Stimulated activated CD8-positive, alpha-beta memory T cell treated with anti-CD3 and anti-CD28 coated beads, Interleukin-4, amount 100 ng/mL, for 1 hour (primary cell): ENCODE measurements at places on chromosomes 3 and 15.

DNA sequence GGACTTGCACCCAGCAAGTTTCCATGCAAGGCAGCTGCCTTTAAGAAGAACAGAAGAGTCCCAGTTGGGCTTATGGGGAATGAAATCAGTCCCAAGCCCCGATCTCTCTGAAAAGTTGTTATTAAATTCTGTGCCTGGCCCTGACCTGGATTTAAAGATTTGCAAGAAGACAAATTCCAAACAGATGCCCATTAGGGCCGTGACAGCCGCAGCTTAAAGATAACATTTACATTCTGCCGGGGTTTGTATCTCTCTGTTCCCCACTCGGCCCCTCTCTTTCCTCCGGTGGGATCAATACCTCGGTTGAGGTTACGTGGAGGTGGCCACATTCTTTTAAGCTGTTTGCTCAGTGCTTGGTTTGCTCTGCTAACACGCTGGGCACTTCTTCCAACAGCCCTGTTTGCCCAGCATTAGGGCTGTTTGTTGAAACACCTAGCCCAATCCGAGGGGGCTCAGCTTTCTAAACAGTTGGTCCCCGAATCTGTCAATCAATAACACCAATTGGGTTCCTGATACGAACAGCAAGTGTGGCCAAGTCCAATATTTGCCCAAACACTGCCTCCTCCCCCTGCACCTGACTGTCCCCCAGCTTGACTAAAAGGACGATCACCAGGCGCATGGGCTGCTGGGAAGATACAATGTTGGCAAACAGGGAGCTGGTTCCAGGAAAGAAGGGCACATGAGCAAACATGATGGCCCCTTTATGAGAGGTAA is 108.6 kb downstream of the RPLP1 start:
- DNase-seq, result no peak

- no peak for DNase-seq
Observed at GRCh38 chr15:90889313-90889730, 5.0 kb downstream of the FES start.

- DNase-seq, result no peak
Observed at GRCh38 chr15:39792025-39792843, 9.6 kb upstream of the FSIP1 start.

DNA sequence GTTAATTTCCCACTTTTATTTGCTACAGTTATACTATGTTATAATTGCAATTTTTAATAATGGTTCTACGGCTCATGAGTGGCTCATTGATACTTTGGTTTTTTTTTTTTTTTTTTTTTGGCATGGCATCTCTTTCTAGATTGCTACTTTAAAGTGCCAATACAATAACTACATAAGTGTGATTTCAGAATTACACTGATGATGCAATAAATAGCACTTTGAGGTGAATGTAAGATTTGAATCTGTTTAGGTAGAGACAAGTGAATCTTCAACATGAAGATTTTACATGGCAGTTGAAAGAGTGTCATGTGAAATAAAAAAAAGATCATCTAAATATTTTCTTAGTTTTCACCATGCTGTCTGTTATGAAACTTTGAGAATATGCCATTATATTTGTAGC is 75.7 kb downstream of the KBTBD8 start:
- DNase-seq, result no peak

DNA sequence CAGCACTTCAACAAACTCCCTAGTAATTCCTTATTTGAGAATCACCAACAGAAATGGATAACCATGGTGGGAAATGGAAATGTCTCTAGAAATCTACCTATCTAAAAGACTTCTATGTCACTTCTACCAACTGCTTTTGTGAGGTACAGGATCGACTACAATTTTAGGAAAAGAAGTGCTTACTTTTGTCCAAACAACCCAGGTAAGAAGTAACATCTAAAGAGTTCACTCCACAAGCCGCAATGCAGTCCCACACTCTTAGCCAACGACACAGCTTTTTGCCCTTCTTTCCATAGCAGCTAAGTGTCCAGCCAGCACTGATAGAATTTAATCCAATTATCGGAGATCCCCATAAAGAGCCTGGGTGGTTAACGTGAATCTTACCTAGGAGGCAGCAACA is 28.1 kb downstream of the ANXA2 start:
- DNase-seq, result no peak

DNA sequence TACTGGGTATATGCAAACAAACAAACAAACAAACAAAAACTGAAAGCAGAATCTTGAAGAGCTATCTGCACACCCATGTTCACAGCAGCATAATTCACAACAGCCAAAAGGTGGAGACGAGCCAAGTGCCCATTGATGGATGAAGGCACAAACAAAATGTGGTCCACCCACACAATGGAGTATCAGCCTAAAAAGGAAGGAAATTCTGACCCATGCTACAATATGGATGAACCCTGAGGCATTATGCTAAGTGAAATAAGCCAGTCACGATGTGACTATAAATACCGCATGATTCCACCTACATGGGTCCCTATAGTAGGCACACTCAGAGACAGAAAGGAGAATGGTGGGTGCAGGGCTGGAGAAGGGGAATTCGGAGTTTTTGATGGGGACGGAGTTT is 24.1 kb downstream of the XPC start:
- no peak for DNase-seq

DNA sequence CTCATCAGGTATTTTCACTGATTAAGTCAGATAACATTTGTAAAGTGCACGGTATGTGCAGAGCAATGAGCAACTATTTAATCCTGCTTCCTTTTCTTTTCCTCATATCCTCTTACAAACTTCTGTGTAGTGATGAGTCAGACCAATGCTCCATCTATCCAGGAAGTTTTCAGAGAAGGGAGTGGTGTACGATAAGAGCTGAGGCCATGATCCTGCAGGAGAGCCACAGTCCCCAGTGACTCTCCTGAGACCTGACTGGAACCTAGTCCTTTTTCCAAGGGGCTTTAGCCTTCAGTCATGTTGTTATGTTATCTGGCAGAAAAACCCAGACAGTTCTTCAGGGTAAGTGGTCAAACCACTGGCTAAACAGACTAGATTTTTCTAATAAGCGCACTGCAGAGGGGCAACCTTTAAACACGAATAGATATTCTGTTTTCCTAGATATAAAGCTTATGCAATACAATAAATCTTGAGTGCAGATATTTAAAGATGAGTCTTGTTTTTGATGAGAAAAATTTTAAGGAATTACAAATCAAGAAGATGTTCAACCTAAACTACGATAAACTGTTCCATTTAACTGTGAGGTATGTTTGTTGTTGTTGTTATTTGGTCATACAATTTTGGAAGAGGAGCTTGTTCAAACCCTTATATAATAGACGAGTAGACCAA is 110.5 kb upstream of the RAP2B start:
- DNase-seq, result no peak

- DNase-seq, result peak; percentile 42
Observed at GRCh38 chr15:58988006-58988785, 733 bp downstream of the RNF111 start.

DNA sequence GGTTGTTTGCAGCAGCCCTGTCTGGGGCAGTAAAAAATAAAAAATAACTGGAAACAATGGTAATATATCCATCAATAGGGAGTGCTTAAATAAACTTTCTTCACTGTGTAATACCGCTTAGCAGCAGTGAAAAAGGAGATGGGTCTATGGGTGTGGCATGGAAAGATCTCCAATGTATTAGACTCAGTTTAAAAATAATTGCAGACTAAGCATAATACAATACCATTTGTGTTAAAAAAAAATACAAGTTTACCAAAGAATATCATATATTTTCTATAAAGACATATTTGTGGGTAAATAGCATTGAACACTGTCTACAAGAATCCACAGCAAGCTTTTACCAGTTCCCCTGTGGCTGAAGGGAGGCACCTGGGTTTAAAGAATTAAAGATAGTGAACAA is 1.0 kb upstream of the ARHGEF3 start:
- no peak for DNase-seq
